ENCODE measurements at places on chromosomes 11 and 22.

DNA sequence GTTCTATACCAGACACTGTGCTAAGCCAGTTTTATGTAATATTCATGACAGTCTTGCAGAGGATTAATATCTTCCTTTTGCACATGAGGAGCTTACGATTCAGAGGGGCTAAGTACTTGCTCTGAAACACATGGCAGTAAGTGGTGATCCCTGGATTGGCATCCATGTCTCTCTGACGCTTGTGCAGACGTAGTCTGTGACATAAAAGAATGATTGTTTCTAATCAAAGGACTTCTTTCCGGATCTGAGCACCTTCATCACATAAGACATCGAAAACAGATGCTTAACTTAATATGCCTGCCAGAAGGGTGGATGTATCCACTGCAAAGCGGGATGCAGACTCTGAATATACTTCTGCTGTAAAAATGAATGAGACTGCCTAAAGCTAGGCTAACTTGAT lies 74.8 kb downstream of the ARHGAP42 start:
- DNase-seq: no peak

GRCh38 chr11:131924457-131925201 lies 554.2 kb downstream of the NTM start:
- no peak for DNase-seq

- no peak for DNase-seq
These were observed 143.6 kb downstream of the WNT11 start for GRCh38 chr11:76062733-76063132.

- peak; percentile 42 for DNase-seq
These were observed 1566.2 kb upstream of the TENM4 start for GRCh38 chr11:81007046-81007445.

DNA sequence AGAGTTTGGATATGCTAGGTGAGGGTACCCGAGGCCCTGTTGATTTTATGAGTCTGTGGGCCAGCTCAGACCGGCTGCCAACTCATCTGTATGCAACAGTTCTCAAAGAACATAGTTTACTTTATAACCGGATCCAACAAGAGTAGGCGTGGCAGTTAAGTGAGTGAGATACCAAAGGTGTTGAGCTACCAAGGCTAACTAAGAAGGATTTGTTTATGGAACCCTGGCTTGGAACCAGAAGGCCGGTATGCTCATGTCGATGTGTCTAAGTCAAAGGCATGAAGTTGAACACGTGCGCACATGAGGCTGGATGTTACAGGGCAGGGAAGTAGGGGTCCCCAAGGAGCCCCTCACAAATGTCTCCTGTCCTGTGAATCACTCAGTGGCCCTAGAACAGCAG lies at the start of gene KCNJ1:
KCNJ1 (minus strand) TSS at position 20 of the 400 bp plus-strand sequence. CDS start 27,053 bp downstream, outside the sequence.
- DNase-seq: no peak

DNA sequence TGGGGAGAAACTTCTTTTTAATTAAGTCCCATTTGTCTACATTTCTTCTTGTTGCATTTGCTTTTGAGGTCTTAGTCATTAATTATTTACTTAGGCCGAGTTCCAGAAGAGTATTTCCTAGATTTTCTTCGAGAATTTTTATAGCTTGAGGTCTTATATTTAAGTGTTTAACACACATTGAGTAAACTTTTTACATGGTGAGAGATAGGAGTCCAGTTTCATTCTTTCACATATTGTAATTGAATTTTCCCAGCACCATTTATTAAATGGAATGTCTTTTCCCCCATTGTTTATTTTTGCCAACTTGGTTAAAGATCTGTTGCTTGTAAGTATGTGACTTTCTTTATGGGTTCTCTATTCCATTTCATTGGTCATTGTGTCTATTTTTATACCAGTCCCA lies 1344.0 kb upstream of the RAG2 start:
- DNase-seq: no peak

GRCh38 chr11:72975778-72976521 lies 161.7 kb downstream of the ATG16L2 start:
- no peak for DNase-seq

DNA sequence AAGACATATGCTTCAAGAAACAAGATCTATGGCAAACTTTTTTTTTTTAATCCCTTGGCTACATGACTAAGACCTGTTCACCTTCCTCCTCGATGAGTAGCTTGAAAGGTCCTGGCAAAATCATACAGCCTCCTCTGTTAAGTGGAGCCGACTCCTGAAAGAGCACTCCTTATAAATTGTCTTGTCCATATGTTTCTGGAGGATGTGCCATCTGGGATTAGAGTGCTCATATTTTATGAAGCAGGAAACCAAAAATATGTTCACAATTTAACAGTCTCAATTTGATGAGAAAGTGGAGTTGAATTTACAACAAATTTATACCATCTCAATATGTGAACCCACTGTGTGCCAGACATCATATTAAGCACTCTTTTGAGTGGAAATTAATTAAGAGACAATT lies 912.1 kb upstream of the FAT3 start:
- peak; percentile 88 for DNase-seq

GRCh38 chr11:101955701-101956100 lies 39.4 kb upstream of the ANGPTL5 start:
- no peak for DNase-seq

GRCh38 chr22:20110359-20110985 lies 5.4 kb upstream of the RANBP1 start:
- DNase-seq: no peak

GRCh38 chr11:18927550-18928322 lies 11.5 kb downstream of the MRGPRX1 start:
- no peak for DNase-seq

DNA sequence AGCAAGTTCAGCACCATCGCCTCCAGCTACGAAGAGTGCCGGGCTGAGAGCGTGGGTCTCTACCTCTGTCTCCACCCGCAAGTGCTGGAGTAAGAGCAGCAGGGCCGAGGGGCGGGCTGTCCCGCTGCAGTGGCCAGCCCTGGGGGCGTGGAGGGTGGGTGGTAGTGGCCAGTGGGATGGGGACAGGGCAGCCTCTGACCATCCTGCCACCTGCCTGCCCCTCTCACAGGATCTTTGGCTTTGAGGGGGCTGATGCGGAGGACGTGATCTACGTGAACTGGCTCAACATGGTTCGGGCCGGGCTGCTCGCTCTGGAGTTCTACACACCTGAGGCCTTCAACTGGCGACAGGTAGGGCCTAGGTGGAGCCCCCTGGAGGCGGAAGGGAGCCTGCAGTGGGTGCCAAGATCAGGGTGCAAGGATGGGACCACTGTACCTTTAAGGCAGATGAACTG lies 15.0 kb upstream of the BBS1 start:
- DNase-seq: no peak

GRCh38 chr11:14687456-14687855 lies 43.9 kb downstream of the PDE3B start:
- DNase-seq: no peak

DNA sequence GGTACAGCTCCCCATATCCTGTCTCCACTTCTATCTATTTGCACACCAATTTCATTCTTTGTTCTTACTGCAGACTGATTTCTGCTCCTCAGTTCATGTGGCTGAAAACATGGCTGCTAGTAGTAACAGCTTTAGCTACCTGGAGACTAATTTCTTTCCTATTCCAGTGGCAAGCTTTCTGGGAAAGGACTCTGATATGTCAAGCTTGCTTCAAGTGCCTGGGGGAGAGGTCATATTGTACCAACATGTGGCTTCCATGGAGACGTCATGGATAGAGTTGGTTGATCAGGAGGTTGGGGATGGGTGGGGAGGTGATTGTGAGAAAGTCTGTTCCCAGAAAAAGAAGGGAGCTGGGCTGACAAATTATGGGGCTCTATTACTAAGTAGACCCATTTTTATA lies 44.9 kb downstream of the ADM start:
- no peak for DNase-seq

DNA sequence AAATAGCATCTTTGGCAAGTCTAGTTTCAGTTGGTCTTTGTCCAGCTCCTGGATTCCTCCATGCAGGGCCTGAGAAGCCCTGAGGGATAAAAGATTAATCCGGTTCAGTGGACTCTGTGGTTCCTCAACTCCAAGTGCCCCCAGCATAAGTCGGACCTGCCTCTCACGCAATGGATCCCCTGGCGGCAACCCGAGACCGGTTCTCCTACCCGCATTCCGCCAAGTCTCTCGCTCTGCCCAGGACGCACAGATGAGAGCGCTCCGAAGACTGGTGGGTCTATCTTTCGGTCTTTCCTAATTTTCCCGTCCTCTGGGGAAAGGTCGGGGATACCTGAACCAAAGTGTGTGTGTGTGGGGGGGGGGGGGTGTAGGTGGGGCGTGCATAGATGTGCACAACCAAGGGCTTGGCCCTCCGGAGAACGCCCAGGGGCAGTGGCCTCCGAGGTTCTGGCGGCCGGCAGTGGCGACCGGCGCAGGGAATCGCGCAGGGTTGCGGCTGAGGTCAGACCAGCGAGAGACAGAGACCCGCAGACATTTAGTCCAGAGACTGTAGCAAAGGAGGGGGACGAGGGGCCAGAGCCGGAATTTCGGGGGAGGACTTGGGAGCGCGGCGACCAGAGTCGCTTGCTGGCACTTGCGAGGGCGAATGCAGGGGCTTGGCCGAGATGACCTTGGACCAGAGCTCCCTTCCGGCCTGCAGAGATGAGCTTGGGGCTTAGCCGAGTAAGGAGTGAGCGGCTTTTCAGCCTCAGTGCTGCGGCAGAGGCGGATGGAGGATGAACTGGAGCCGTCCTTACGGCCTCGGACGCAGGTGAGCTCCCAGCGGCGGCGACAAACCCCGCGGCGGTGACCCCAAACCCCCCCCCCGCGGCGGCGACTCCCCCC lies 712 bp upstream of the SLC2A11 start:
- DNase-seq: no peak

DNA sequence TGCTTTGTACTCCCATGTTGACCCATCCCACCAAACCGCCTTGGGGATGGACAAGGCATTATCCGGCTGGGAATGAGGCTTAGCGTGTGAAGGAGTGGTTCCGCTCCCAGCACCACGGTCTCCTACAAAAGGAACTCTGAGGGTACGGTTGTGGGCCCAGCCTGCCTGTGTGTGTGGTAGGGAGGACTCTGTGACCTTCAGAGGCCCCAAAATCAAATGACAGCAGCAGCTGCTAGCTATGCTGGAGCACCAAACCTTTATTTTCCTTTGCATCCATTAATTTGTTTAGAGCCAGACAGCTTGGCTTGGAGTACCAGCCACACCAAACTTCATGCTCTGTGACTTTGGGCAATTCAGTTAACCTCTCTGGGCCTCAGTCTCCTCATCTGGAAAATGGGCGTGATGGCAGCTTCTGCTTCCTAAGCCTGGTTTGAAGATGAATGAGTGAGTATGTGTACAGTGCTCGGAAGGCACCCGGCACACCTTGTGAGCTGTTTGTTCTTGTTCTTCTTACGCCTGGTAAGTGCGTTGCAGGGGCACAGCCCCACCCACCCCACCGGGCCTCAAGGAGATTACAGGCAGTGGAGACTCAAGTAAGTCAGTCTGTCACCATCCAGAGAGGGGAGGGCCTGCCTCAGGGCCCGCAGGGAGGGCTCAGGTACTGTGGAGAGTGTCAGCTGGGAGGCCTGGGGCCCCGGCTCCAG lies 25.3 kb downstream of the MB start:
- no peak for DNase-seq

All from NCI-H446 treated with DMSO at 0.1 percent for 48 hours (cell line).